ENCODE measurements at places on chromosomes 13 and 19.
A peak's percentile ranks its signal among the peaks of the same experiment; 100 is the strongest.

DNA sequence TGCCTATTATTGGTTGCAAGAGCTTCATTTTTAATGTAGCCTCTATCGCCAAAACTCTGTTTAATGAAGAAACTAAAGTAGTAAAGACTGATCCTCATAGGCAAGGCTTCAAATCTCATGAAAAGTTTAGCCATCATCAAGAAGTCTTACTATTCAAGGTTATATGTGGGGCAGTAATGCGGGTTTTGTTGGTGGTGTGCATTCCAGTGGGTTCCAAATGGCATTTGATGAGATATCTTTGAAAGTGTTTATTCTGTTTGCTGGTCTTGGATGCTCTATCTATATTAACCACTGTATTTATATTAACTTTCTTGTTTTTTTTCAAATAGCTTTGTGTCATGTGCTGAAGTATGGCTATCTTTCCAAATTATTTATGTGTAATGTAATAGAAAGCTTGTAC is 72.2 kb downstream of the SERTM1 start:
- no peak for DNase-seq

DNA sequence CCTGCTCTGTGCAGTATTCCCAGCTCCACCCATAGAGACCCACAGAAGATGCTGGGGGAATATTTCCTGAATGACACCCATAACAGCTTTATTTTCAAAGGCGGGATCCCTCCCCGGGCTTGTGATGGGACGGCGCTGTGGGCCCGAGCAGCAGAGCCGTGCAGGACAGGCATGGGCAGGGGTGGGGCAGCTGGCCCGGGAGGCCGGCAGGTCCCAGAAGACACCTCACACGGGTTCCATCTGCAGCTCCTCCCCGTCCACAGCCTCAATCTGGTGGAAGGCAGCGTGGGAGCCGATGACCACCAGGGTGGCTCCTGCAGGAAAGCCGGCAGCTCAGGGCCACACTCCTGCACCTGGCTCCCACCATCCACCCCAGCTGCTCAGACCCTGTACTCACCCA is 2.5 kb downstream of the RABAC1 start:
- DNase-seq, result no peak

GRCh38 chr19:29478578-29479565 is 46.9 kb upstream of the VSTM2B start:
- peak; percentile 15 for DNase-seq

- no peak for DNase-seq
These were observed 33.2 kb downstream of the KCTD12 start for GRCh38 chr13:76852986-76853385.

DNA sequence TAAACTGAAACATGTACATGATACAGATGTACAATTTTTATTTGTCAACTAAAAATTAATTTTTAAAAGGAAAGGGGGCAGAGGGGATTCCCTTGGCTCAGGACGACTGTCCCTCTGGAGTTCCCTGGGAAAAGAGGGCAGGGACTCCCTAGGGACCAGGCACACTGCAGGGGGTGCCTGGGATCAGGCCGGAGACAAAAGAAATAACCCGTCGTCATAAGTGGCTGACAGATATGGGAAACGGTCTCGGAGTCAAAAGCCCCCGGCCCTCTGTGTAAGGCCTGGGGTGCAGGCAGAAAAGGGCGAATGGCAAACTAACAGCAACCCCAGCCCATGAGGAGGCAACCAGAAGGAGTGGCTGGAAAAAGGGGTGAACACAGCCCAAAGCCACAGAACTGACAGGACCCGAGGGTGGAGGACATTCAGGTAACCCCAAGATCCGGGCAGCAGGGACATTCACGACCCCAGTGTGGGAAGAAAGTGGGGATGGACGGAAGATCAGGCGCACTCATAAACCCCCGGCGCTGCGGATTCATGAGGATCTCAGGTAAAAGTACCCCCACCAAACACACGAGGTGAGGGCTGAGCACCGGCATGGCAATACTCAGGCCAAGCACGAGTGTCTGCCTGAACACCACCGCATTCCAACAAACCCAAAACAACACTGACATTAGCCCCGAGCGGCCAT is 6.7 kb downstream of the MLLT1 start:
- no peak for DNase-seq
